Dermis microvascular lymphatic vessel endothelial cell (primary cell): ENCODE measurements at places on chromosomes 1 and 21. TPM values are rescaled to one million over a fixed set of nuclear protein-coding genes. Genes with fewer than 3 reads are reported as not detected.
A peak's percentile ranks its signal among the peaks of the same experiment; 100 is the strongest.

DNA sequence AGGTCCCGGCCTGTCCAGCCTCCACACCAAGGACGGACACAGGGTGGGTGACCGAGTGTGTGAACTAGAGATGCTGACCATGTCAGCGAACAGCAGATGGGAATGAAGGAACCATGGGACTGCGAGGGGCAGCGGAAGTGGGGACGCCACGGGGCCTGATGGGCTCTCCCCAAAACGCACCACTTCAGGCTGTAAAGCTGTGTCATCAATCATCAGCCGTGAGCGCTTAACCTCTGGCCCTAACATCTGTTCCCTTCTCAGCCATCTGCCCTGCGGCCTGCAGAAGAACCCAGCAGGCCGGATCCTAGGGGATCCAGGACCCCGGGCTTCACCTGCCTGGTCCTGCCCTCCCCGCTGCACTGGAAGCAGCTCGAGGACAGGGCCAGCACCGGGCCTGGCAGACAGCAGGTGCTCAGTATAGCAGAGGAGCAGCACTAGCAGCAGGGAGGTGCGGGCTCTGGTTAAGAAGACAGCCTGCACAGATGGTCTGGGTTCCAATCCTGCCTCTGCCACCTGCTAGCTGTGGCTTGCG is 58.7 kb downstream of the DMRTB1 start:
- no peak for DNase-seq

NASP gene
- total RNA-seq = 64.9 and 69.4 TPM in 2 replicates

DNA sequence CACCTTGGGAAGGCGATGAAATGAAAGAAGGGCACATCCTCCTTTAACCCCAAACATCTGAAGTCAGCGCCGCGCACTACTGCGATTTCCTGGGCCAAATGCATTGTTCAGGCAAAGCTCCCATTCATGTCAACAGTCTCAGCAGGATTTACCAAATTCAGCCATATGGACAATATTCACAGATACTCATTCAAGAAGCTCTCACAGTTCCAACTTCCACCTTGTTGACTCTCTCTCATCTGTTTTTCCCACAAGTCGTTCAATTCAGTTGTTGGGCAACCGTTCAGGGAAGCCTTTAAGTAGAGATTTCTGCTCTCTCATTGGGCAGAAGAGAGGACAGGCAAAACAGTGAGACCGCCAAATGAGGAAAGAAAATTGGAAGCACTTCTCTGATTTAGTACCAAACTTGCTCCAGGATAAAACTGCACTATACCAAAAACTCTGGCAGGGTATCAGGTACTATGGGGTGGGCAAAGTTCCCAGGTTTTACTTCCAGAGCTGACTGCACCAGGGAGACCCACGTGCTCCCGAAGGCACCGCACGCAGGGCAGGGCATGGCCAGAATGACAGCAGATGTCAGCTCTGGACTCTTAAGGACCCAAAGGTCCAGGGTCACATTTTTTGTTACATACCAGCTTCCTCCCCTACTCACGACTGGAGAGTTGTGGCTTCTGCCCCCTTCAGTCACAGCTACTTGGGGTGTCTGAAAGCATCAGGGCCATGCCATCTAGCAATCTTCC is 668.8 kb downstream of the KIF26B start:
- no peak for DNase-seq

DNA sequence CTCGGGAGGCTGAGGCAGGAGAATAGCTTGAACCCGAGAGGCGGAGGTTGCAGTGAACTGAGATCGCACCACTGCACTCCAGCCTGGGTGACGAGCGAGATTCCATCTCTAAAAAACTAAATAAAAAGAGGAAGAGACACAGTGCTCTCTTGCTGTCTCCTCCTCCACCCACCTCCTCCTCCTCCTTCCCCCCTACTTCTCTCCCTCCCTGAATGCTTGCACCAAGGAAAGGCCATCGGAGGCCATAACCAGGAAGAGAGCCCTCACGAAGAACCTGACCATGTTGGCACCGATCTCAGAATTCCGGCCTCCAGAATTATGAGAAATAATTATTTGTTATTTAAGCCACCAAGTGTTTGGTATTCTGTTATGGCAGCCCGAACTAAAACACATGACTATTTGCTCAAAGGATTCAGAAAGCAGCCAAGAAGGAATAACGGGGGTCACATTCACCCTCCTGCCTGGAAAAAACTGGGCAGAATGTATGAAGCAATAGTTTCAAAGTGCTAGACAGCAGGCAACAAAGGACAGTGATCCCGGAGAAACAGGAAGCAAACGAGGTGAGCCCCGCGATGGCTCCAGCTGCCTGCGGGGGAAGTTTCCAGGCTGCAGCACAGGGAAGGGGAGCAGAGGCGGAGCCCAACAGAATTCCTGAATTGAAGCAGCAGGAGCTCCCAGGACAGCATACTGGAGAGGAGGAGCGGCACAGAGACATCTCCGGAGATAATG is 35.8 kb downstream of the LDLRAD1 start:
- DNase-seq = peak; percentile 38

- DNase-seq = no peak
Measured at GRCh38 chr1:228998179-228998578, 262.9 kb downstream of the RHOU start.

- DNase-seq = peak; percentile 64
Measured at GRCh38 chr1:9289711-9290485, 2.8 kb upstream of the SPSB1 start.
